Osteocyte (in vitro differentiated cells): ENCODE measurements at places on chromosomes 12 and 14. TPM values are rescaled to one million over a fixed set of nuclear protein-coding genes. Genes with fewer than 3 reads are reported as not detected.

GRCh38 chr14:96407935-96408570 lies 16.1 kb downstream of the AK7 start:
- no peak for DNase-seq

GRCh38 chr12:74535536-74535935 lies 2.1 kb upstream of the ATXN7L3B start:
- no peak for DNase-seq

DNA sequence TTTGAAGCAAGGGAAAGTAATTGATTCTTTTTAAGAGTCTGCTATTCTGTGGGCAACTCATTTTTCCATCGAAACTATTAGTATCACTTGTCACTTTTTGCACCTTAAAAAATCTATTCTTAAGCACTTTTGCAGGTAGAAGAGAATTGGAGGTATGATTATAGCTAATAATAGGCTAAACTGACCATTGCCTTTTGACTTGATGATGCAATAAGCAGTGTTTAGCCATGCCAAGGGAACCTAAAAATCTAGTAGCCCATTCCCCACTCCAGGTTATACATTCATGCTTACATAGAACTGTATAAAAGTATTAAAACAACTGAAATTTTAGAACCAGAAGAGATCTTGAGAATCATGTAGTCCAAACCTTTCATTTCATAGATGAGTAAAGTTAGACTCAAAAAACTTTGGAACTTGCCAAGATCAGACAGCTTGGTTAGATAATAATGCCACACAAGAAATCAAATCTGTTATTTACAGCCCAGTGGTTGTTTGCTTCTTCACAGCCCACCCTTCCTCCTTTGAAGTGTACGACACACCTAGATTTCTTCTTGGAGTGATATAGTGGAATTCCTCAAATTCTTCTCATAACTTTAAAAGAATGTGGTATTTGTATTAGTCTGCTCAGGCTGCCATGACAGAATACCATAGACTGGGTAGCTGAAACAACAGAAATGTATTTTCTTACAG lies 21.7 kb upstream of the GARIN2 start:
- no peak for DNase-seq

DNA sequence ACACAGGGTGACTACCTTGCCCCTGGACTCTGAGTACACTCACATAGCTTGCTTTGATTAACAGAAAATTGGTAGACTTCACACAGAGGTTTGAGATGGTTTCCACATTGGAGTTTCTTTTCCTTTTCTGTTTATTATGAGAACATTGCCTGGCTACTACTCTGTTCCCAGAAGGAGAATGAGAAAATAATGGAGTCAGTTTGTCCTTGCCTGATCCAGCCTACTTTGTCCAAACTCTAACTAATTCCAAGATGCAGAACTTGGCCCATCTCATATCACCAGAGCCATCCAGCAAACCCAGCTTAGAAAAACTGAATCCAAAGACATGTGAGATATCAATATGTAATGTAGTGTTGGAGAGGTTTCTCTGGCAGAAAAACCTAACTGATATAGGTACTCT lies 20.4 kb downstream of the TAS2R50 start:
- no peak for DNase-seq

The CDCA4 gene
- total RNA-seq, result 14.6 and 17.4 TPM in 2 replicates

DNA sequence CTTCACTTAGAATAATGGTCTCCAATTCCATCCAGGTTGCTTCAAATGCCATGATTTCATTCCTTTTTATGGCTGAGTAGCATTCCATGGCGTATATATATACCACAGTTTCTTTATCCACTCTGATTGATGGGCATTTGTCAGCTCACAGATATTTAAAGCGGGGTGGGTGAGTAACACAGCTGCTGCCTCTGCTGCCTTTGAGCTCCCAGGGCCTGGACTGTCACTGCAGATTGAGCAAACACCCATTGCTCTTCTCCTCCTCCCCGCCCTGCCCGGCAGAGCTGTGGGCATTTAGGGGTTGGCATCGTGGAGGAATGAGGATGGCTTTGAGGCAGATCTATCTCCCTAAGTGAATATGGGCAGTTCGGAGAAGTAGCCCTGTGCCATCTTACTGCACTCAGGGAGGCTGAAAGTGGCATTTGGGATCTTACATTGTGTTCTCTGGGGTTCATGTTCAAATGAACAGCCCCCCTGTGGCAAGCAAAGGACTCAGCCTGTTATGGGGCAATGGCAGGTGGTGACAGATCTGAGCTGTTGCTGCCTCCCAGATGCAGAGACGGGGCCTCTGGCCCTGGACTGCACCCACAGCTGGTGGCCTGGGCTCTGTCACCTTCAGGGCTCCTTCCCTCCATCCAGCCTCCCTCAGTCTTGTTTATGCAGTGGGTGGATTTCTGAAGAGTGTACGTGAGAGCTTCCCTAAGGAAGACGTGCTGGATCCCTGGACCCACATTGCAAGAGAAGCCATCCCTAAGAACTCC lies 4.9 kb downstream of the RFLNA start:
- no peak for DNase-seq

The ITGA7 gene
- 5.1 and 5.7 TPM in 2 replicates for total RNA-seq

The VEZT gene
- total RNA-seq, result 65.7 and 74.7 TPM in 2 replicates

GRCh38 chr14:92945959-92946846 lies 23.3 kb downstream of the CHGA start:
- peak; percentile 91 for DNase-seq

GRCh38 chr14:69909826-69910550 lies 30.8 kb downstream of the SMOC1 start:
- DNase-seq, result no peak

DNA sequence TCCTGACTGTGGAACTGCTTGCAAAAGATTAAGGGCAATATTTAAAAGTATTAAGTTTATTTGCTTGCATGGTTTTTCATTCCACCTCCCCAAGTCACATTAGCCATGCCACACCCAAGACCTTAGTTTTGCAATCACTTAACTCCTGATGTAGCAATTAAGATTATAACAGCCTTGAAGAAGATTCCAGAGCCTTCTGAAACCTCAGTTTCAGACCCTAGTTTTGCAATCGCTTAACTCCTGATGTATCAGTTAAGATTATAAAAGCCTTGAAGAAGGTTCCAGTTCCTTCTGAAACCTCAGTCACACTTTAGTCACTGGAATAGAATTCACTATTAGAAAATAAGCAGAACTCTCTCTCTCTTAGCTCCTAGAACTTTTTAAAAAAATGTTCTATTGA lies 42.7 kb upstream of the DCN start:
- DNase-seq, result no peak

The RNASE3 gene
- total RNA-seq, result not detected in 2 replicates

GRCh38 chr12:6316921-6317692 lies 6.6 kb downstream of the PLEKHG6 start:
- no peak for DNase-seq

DNA sequence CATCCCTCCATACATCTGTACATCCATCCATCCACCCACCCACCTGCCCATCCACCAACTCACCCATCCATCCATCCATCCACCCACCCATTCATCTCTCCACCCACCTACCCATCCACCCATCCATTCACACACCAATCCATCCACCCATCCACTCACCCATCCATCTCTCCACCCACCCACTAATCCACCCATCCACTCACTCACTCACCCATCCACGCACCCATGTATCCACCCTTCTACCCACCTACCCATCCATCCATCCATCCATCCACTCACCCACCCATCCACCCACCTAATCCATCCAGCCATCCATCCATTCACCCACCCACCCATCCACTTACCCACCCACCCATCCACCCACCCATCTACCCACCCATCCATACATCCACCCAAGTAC lies 16.2 kb downstream of the GALNT9 start:
- no peak for DNase-seq

The HOXC5 gene
- not detected in 2 replicates for total RNA-seq

GRCh38 chr12:122048151-122048550 lies 26.5 kb downstream of the BCL7A start:
- no peak for DNase-seq

GRCh38 chr14:57405562-57405961 lies 15.2 kb downstream of the NAA30 start:
- no peak for DNase-seq

- no peak for DNase-seq
These were observed 5.8 kb upstream of the OVCH1 start for GRCh38 chr12:29503283-29503682.

- no peak for DNase-seq
These were observed 294.4 kb downstream of the LRFN5 start for GRCh38 chr14:41901089-41901488.

DNA sequence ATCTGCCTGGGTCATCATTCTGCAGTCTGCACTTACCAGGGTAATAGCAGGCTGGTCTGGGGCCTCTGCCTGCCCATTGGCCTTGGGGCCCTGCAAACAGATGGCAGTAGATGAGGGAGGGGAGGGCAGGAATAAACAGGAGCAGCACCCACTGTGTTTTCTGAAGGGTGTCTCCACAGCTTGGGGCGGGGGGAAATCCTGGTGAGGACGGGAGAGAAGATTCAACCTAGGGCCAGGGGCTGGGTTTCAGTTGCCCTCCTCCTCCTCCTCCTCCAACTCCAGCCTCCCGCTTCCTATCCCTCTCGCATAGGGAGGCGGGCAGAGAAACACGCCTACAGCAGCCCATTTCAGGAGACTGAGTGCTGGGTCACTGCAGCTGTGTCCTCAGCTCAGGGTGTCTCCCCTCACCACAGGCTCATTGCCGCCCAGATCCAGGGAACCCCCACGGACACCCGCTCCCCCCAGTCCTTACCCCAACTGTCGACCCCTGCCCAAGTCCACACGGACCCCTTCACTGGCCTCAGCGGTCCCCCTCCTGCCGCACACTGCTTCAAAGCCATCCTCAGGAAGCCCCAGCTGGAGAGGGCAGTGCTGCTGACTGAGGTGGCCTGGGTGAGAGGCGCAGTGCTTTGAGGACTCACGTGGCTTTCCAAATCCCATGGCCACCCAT lies 9.1 kb upstream of the KRT80 start:
- no peak for DNase-seq

- DNase-seq, result no peak
These were observed 50.5 kb downstream of the IRF2BPL start for GRCh38 chr14:76977793-76978720.

- DNase-seq, result no peak
These were observed 161.2 kb downstream of the PLCZ1 start for GRCh38 chr12:18576648-18577047.

The TAS2R20 gene
- total RNA-seq, result 2.3 and 2.8 TPM in 2 replicates

- no peak for DNase-seq
These were observed 48.9 kb upstream of the AMN start for GRCh38 chr14:102873546-102874061.

- DNase-seq, result no peak
These were observed 835 bp downstream of the MYL6 start for GRCh38 chr12:56158926-56159461.

- DNase-seq, result peak; percentile 83
These were observed 35.5 kb upstream of the SFSWAP start for GRCh38 chr12:131675126-131676080.

The GPR137C gene
- total RNA-seq, result 2.2 and 3.1 TPM in 2 replicates

The ATF7IP gene
- 71.1 and 71.2 TPM in 2 replicates for total RNA-seq

DNA sequence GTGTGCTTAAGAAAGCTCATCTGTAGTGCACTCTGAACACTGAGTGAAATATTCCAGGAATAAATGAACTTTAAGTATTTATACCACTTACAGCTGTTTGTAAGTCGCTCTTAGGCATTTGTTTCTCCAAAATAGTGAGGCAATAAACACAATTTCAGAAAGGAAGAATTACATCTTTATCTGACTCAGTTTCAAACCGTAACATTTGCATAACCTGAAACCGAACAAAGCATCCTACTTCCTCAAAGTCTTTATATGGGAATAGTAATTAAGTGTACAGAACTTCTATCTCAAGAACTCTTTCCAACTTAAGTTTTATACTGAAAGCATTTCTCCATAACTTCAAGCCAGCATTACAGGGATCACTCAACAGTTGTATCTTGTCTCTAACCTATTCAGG lies 58.4 kb downstream of the SOX5 start:
- DNase-seq, result no peak

DNA sequence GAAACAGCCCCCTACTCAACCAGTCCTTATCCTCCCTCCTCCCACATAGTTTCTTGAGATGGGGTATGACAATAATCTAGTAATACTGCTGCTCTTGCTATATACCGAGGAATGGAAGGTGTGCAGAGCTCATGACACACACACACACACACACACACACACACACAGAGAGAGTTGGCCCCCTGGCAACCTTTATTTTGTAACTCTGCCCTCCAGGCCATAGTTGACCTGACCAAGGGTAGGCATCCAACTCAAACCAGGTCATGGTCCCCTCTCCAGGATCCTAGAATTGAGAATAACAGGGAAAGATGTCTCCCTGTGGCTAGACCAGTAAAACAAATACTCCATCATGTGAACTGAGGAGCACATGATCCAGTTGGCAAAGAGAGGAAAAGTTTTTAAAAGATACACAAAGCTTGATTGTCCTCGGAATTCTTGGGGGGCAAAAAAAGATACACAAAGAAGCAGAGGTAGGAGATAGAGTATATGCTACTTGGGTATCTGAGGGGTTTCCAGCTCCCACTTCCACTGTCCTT lies 11.3 kb downstream of the ERO1A start:
- DNase-seq, result no peak

The TAS2R13 gene
- total RNA-seq, result 1.2 and 2.4 TPM in 2 replicates

The HOXC12 gene
- not detected in 2 replicates for total RNA-seq

The HOXC10 gene
- total RNA-seq, result not detected in 2 replicates

DNA sequence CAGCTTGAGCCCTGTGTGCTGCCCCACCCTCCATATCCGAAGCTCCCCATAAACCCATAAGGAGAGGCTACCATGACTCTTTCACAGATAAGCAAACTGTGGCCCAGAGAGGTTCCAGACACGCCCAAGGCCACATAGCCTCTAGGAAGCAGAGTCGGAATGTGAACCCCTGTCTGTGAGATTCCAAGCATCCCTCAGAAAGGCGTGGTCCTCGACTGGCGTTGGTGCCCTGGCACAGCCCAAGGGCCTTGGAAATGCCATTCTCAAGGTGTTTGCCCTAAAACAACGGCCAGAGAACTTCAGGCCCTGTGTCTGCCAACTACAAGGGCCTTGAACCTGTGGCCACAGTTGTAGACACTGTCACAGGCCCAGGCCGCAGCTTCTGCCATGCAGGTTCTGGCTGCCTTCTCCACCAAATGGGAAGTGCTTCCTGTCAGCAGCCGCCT lies 8.5 kb upstream of the DIO3 start:
- DNase-seq, result no peak

The MEG3 gene
- not detected in 2 replicates for total RNA-seq

GRCh38 chr14:68293404-68293803 lies 473.8 kb downstream of the RAD51B start:
- no peak for DNase-seq

The SLC41A2 gene
- 24.4 and 26.5 TPM in 2 replicates for total RNA-seq

- DNase-seq, result no peak
These were observed 32.0 kb downstream of the TC2N start for GRCh38 chr14:91835197-91835919.

DNA sequence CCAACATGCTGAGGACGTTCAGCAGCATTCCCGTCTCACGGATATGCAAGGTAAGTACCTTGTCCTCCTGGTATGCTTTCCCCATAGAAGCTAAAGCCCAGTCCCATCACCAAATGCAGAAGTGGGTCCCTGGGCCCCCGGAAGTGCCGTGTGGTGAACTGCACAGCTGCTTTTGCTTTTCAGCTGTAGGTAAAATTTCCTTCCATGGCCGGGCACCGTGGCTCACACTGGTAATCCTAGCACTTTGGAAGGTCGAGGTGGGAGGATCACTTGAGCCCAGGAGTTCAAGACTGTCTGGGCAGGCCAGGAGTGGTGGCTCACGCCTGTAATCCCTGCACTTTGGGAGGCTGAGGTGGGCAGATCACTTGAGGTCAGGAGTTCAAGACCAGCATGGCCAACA lies 44.1 kb downstream of the HSP90AA1 start:
- DNase-seq, result no peak

The ADCY6 gene
- total RNA-seq, result 71.7 and 71.9 TPM in 2 replicates

The FMNL3 gene
- total RNA-seq, result 37.4 and 37.7 TPM in 2 replicates
